ENCODE measurements at places on chromosomes 7 and 10.

DNA sequence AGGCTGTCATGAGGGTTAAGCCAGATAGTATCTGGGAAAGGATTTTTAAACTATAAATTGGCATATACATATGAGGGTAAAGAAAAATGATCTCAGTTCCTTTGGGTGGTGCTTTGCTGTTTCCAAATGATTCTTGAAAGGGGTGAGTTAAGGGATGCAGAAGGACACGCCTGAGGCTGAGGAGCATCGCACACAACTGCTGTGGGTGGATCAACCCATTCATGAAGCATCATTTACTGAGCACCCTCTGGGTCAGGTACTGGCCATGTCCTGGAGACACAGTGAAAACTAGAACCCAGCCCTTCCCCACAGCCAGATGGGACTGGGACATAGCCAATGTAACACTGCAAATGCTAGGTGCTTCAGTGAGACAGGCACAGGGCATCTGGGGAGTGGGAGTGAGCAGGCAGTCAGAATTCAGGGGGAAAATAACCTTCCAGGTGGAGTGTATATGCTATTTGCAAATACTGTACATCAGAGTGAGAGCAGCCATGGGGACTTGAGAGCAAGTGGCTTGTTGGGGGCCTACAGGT is 112.1 kb downstream of the WDFY4 start:
- DNase-seq, result no peak

- no peak for DNase-seq
Observed at GRCh38 chr7:28509251-28510025, 97.1 kb downstream of the CREB5 start.

GRCh38 chr10:128820663-128821062 is 646.4 kb upstream of the MGMT start:
- DNase-seq, result no peak

- no peak for DNase-seq
Observed at GRCh38 chr7:100864263-100864845, 2.8 kb upstream of the TRIP6 start.

GRCh38 chr10:63651864-63652263 is 130.7 kb downstream of the REEP3 start:
- no peak for DNase-seq

- no peak for DNase-seq
Observed at GRCh38 chr10:114575417-114576131, 82.5 kb downstream of the ABLIM1 start.

DNA sequence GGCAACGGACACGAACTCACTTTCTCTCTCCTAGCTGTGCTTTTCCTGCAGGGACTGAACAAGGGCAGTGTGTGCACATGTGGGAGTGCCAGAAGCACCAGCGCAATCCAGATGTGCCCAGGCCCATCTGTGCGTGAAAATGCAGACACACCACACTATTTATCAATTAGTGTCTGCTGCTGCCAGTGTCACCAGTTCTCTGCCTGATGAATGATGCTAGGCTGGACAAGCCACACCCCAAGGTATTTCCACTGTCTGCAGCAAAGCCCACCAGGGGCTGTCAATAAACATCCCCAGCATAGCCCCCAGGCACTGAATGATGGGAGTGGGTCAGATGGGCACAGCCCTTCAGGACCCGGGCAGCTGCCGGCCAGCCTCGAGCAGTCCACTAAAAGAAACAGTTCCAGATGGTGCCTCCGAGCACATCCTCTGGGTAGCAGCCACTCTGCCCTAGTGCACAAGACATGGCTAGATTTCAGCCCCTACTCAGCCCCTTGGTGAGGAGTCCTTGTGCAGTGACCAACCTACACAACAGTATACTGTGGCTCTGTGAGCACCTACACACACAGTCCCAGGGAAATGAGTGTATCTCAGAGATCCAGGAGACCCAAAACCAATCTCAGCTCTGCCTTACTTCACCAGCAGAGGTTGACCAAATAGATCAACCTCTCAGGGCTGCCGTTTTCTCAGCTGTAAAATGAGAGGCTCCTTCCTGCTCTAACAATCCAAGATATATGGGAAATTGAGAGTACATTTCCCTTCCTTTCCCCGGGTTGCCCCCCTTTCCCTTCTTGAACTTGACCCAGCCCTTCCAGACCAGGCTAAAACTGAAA is 314.7 kb downstream of the PLXNA4 start:
- no peak for DNase-seq

DNA sequence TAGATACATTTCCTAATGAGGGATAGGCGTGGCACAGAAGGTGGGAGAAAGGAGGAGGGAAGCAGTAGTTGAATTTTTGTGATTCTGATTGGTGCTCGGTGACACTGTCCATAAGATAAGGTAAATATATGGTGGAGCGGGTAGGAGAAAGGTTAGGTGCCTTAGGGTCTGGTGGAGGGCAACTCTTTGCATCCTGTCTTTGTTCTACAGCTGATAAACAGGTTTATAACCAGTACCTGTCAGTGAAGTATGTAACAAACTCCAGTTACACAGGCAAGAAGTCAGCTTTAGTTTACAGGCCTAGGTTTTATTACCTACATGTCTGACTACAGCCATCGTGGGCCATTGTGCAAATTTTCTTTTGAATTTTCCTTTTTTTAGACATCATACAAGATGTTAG is 10.9 kb upstream of the FAM180A start:
- no peak for DNase-seq

DNA sequence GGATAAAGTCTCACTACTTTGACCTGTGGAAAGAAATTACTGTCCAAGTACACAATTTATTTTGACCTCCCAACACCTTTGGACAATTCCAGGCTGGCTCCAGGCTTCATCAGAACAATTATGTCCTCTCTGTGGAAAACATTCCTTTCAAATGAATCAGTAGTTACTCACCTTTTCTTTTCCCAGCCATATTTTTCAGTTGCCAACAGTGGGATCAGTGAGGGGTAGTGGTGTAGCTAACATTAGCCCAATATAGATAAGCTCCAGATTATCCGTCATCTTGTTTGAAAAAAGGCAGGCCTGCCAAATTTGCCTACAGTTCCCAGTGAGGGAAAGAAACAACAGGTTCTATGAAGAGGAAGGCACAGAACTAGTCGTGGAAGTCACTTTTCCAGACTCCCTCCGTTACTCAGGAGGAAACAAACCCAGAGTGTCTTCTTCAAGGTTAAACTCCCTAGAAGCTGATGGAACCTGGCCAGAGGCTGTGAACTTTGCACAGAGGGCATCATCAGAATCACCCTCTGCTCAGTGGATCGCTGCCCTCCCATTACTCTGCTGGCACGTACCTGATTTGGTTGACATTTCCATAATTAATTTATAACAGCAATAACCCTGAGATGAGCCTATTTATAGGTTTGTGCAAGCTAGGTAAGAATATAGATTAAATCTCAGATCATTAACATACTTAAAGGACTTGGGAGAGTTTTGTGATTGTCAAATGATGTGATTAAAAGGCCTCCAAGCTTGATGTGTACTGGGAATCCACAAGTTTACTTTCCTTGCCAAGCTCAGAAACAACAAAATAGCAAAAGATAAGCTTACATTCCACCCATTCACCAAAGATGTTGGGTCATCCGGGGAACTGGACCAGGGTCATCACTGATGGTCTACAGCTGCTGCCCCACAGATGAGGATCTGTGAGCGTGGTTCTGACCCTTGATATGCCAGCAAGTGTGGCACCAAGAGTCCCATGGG is 654.6 kb upstream of the GALNT17 start:
- no peak for DNase-seq

- DNase-seq, result no peak
Observed at GRCh38 chr7:116290740-116291139, 80.4 kb downstream of the TES start.

DNA sequence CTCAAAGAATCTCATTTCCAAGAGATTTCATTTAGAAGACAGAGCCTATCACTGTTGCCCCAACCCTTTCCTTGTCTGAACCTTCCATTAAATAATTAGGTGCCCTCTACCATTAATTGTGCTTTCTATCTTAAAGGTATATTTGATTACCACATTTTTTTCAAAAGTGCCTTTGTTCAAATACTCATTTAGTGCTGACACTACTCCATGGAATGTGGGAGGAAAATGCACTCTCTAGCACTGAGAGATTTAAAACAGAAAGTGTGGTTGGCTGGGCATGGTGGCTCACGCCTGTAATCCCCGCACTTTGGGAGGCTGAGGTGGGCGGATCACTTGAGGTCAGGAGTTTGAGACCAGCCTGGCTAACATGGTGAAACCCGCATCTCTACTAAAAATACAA is 119.8 kb downstream of the CACNA2D1 start:
- no peak for DNase-seq

DNA sequence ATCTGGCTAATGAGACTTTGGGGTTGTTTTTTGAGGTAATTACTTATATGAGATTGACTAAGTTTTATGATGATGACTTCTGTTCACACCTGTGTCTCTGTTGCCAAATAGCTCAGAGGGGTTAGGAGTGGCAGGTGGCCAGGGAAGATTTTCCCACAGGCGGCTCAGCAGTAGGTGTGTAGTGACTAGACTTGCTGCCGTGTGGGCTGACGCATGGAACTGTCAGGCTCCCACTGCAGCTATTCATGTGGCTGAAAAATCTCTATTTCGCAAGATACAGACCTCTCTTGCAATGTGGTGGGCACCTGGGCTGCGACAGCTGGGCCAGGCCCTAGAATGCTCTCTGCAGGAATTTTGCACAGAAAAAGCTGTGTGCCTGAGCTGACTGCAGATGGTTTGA is 1.4 kb downstream of the CPA4 start:
- DNase-seq, result no peak

- DNase-seq, result peak; percentile 68
Observed at GRCh38 chr10:69124563-69125268, 738 bp downstream of the VPS26A start.

Measured in CD4-positive, alpha-beta T cell treated with Interleukin-15 for 4 hours (primary cell).